ENCODE measurements at places on chromosomes 1 and 21.

DNA sequence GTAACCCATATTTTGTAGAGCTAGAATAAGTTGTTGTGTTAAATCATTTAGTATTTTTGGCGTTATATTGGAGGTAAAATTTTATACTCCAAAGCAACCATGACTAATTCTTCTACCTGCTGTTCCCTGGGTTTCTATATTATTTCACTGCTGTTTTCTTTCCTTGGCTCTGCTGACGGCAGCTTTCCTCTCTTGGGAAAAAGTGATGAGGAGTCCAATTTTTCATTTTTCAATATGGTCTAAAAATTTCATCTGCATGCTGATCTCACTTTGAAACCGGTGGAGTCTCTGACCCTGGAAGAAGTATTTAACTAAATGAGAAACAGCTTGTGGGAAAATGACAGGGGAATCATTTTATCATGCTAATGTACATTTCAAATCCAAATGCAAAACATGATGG is 110.2 kb downstream of the IFI44 start:
- DNase-seq = no peak

- peak; percentile 54 for DNase-seq
Observed at GRCh38 chr1:70465911-70466310, 54.8 kb downstream of the CTH start.

DNA sequence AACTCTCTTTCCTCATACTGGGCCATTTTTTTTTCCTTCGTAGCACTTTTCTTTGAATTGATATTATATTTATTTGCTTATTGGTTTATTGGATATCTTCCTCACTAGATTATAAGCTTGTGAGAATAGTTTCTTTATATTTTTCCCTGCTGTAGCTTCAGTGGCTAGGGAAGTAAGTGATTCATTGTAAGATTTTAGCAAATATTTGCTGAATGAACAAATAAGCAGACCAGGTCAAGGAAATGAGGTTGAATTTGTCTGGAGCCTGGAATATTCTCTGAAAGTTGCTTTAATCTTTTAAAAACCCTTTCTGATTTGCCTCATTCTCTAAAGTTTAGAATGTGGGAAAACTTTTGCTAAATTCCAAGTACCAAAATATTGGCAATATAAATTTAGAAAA is 80.2 kb downstream of the RABGAP1L start:
- no peak for DNase-seq

DNA sequence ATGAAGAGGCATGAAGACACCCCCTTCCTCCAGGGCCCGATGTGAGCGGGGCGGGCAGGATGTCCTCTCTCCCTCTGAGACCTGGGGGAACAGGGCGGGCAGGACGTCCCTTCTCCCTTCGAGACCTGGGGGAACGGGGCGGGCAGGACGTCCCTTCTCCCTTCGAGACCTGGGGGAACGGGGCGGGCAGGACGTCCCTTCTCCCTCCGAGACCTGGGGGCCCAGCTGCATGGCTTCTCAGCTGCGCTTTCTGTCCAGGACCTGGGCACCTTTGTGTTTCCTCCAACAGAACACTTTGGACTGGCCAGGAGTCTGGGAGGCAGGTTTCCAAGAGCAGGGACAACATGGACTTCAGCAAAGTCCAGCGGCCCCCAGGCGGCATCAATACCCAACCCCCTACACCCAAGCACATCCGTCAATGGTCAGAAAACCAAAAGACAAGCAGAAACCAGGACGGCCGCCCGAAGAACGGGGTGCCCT is 30.8 kb upstream of the ADARB1 start:
- no peak for DNase-seq

DNA sequence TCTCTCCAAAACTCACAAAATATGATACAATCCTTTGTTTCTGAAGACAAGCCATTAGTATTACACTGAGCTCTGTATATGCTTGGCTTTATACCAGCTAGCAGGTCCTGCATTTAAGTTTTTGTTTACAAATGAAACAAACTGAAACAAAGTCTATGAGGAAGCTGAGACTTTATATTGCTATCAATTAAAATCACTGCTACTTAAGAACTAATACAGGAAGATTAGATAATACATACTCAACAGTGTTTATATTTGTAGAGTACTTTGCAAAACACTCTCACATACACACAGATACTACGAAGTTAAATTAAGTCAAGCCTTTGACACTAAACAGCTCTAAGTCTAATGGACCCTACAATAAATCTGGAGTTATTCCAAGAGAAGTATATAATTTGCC is 247.4 kb downstream of the CRB1 start:
- DNase-seq = no peak

DNA sequence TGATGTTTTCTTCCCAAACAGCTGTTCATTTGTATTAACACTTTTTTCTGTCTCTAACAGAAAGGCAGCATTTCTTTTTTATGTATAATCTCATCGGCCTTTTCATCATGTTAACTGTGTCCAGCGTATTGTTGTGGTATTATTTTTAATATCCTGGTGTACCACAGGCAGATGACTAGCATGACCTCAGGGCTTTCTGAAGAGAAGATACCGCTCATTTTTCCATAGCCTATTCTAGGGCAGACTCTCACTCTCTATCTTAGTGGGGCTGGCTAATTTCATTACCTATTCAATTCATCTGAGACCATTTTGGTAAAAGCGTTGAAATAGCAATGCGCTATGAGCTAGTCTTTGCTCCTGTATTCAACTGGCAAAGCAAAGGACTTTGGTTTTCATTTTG is 209.9 kb downstream of the SDCCAG8 start:
- no peak for DNase-seq

- no peak for DNase-seq
Observed at GRCh38 chr1:220271706-220272046, 577 bp downstream of the RAB3GAP2 start.

GRCh38 chr1:231188768-231189167 is 26.9 kb downstream of the TRIM67 start:
- DNase-seq = no peak

DNA sequence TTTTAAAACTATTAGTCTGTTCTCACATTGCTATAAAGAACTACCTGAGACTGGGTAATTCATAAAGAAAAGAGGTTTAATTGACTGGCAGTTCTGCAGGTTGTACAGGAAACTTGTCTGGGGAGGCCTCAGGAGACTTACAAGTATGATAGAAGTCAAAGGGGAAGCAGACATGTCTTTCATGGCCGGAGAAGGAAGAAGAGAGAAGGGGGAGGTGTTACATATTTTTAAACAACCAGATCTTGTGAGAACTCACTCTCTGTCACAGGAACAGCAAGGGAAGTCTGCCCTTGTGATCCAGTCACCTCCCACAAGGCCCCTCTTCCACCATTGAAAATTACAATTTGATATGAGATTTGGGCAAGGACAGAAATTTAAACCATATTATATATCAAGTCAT is 55.9 kb downstream of the CLIC4 start:
- DNase-seq = no peak

DNA sequence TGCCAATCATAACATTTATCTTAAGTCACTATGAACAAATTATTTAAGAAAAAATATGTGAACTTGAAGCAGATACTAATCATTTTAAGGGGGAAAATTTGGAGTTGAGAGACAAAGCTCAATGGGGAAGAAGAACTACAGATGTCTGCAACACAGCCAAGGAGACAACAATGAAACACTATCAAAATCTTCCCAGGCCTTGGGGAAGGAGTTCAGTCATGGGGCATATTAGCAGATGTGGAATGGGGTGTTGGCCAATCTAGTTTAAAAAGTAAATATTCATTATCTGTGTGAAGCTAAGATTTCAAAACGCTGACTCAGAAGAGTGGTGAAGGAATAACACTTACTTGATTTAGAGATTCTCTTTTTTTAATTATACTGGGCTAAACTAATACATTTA is 671.6 kb upstream of the ZP4 start:
- peak; percentile 8 for DNase-seq

DNA sequence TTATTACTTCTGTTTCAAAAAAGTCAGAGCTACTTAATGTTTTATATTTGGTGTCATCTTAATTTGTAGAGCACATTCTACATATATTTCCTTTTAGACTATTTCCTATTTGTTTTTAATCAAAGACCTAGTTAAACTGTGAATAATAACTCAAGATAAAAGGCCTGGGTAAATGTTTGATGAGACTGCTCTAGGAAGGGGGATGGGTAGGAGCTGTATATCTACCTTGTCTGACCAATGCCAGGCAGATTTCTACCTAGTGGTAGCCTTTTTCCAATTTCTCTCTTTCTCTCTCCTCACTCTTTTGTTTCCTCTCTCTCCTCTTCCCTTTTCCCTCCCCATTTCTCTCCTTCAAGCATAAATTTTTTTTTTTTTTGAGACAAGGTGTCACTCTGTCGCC is 31.9 kb upstream of the IVNS1ABP start:
- no peak for DNase-seq

- no peak for DNase-seq
Observed at GRCh38 chr1:53577761-53578100, 118.5 kb downstream of the DMRTB1 start.

GRCh38 chr1:115604508-115604907 is 37.3 kb upstream of the VANGL1 start:
- no peak for DNase-seq

- DNase-seq = no peak
Observed at GRCh38 chr1:113269168-113269963, 120.9 kb upstream of the MAGI3 start.

DNA sequence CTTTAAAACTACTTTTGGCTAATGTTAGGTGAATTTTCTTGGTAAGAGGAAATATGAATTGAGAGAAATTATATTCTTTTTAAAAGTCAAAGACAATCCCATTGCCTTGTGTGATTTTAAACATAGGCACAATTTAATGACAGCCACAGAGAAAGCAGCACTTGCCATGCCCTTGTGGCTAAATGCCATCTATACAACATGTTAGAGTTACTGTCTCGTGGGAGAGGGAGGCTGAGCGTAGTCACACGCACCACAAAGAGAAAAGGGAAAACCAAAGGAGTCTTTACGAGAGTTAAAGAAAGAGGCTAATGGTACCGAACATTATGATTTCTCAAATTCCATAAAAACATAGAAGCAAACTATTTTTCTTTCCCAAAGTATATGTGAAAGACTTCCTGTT is 537.9 kb downstream of the PTPRC start:
- no peak for DNase-seq

DNA sequence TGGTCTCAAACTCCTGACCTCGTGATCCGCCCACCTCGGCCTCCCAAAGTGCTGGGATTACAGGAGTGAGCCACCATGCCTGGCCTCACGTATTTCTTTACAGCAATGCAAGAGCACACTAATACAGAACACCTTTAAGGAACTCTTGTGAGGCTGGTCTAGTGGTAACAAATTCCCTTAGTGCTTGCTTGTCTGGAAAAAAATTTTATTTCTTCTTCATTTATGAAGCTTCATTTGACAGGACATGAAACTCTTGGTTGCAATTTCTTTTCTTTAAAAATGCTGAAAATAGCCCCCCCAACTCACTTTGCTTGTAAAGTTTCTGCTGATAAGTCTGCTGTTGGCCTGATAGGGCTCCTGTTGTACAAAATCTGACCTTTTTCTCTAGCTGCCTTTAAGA is 248.8 kb downstream of the SMYD3 start:
- no peak for DNase-seq

DNA sequence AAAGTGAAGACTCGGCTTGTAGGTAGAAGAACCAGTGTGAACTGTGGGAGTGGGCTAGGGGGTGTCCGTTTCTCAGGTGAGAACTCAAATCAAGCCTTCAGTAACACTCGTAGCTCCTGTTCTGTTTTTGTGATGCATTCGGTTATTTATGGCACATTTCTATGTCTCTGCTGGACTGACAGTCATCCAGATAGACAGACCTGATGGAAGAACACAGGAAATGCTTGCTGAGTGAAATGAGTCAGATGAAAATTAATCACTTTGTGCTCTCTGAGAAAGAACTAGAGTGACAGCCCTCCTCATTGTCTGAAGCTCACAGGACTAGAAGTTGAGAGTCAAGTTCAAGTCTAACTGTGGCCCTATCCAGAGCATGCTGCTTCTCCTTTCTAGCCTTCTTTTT is 360.1 kb upstream of the PLXNA2 start:
- DNase-seq = no peak

DNA sequence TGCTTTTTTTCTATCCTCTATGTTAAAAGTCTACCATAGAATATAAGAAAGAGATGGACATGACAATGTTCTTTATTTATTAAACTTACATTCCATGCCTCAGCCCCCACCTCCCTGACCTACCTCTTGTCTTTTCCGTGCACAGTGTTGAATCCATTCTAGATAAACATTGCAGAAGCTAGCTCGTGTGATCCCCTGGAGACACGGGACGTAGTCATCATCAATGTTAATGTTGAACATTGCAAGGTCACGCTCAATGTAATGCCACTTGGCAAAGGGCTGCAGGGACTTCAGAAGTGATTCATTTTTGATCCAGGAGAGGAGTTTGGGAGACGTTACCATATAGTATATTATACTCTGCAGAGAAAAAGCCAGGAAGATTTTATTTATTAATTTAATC is 66.4 kb downstream of the NTPCR start:
- DNase-seq = peak; percentile 35

GRCh38 chr1:26045722-26046245 is at the start of gene SLC30A2:
TSS of gene SLC30A2 (minus strand) at chr1:26046118. CDS start at chr1:26045896, 222 bp downstream.
- DNase-seq = peak; percentile 51

- DNase-seq = no peak
Observed at GRCh38 chr1:45381243-45381642, 41.0 kb upstream of the MUTYH start.

- DNase-seq = no peak
Observed at GRCh38 chr1:209751627-209752231, 4.1 kb upstream of the TRAF3IP3 start.

- DNase-seq = no peak
Observed at GRCh38 chr1:145795257-145795881, 28.5 kb downstream of the RNF115 start.

GRCh38 chr21:38839328-38840286 is 33.9 kb downstream of the ETS2 start:
- no peak for DNase-seq

GRCh38 chr1:98704971-98705370 is 43.5 kb downstream of the SNX7 start:
- no peak for DNase-seq

GRCh38 chr1:218490406-218490922 is 145.3 kb downstream of the TGFB2 start:
- DNase-seq = no peak

All from eye (tissue), 1 donor.